ENCODE measurements at places on chromosomes 16 and 17.

DNA sequence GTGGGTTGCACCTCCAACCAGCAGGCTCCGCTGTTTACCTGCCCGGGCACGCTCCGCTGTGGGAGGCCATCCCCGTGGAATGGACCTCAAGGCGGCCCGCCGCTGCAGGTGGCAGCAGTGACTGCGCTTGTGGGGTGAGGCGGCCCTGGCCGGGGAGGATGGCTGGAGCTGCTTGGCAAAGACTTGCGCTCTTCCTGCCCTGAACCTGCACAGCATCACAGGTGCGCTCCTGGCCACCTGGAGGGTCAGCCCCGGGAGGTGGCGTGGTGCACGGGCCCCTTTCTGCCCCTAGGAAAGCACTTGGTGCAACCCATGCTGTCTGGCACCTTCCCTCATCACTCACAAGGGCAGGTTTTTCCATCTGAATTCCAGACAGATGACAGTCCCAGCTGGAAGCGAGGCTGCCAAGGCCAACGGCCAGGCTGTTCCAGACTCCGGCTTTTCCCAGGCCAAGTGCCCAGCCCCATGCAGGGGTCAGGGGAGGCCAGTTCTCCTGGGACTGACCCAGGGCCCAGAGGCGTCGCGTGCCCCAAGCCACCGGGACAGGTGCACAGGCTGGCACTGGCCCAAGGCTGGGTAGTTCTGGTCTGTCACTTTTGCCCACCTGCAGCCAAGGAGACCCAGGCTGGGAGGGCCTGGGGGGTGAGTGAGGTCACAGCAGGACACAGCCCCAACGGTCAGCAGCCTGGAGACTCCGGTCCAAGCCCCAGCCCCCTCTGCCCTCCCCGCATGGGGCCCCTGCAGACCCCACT is 13.3 kb downstream of the UTS2R start:
- no peak for DNase-seq

GRCh38 chr16:8108991-8109509 is 481.3 kb downstream of the TMEM114 start:
- DNase-seq, result no peak

DNA sequence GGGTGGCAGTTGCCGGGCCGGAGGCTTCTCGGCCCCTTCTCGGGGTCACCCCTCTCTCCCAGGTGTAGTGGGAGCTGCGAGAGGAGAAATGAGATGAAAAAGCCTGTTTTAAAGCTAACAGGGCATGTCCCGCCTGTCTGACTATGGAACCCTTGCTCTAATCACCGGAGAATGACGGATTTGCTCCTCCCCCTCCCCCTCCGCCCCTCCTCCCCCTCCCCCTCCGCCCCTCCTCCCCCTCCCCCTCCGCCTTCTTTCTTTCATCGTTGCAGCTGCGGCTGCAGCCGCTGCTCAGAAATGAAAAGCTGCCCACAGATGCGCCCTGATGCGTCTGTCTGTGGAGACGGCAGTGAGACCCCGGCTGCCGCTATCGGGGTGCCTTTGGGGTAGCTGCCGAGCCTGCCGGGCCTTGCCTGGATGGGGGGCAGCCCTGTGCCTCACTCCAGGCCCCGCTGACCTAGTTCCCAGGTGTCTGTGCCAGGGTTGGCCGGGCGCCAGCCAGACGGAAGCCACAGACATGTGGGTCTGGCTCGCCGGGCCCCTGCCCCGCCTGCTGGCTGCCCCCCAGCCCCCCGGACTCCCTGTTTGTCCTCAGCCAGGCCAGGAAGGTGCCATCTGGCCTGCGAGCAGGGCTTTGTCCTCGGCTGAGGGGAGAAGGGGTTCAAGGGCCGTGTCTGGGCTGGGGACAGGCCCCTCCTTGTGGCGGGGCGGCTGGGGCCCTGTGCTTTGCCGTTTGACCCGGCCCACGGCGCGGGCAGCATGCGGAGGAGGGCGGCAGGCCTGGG is 37.7 kb downstream of the GINS2 start:
- peak; percentile 56 for DNase-seq

DNA sequence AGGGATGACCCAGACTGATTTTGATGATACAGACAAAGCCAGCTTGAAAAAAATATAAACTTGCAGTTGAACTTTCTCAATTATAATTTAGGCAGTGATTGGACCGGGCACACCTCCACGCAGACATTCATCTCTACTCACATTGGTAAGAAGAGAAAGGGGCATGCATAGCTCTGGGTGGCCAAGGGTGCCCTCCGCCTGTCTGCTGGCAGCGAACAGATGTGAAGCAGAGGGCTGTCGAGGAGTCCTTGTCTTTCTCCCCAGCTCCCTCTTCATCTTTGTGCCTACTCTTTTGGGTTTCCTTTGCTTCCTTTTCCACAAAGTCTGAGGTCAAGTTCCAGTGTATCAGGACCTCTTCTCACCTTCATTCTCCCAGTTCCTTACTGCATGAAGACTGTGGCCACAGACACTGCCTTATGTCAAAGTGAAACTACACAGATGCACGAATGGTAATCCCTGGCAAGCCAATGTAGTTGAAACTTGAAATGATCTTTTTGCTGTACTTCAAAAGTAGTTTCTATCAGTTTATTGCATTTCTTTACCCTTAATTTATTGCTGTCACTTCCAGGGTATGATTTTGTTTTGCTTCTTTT is 343.7 kb upstream of the SOX9 start:
- no peak for DNase-seq

- peak; percentile 65 for DNase-seq
Observed at GRCh38 chr17:77489893-77490255, 349.1 kb downstream of the SEC14L1 start.

GRCh38 chr16:450385-450784 is 24.9 kb downstream of the RAB11FIP3 start:
- no peak for DNase-seq

DNA sequence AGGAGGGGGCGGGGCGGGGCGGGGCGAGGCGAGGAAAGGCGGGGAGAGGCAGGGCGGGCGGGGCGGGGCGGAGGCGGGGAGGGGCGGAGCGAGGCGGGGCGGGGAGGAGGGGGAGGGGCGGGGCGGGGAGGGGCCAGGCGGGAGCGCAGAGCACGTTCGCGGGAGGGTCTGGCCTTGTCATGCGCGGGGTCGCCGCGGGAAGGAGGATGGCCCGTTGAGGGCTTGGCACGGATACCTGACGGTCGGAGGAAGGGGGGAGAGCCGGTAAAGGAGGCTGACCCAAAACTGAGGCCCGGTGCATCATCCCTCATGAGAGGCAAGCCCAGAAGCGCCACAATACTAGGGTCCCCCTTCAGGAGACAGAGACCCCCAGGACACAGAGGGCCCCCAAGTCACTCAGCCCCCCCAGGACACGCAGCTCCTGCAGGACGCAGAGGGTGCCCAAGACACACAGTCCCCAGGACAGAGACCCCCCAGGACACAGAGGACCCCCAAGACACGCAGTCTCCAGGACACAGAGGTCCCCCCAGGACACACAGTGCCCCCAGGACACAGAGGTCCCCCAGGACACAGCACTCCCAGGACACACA is 593 bp upstream of the WDR45B start:
- no peak for DNase-seq

- DNase-seq, result no peak
Observed at GRCh38 chr17:82031885-82032627, 578 bp downstream of the RAC3 start.

DNA sequence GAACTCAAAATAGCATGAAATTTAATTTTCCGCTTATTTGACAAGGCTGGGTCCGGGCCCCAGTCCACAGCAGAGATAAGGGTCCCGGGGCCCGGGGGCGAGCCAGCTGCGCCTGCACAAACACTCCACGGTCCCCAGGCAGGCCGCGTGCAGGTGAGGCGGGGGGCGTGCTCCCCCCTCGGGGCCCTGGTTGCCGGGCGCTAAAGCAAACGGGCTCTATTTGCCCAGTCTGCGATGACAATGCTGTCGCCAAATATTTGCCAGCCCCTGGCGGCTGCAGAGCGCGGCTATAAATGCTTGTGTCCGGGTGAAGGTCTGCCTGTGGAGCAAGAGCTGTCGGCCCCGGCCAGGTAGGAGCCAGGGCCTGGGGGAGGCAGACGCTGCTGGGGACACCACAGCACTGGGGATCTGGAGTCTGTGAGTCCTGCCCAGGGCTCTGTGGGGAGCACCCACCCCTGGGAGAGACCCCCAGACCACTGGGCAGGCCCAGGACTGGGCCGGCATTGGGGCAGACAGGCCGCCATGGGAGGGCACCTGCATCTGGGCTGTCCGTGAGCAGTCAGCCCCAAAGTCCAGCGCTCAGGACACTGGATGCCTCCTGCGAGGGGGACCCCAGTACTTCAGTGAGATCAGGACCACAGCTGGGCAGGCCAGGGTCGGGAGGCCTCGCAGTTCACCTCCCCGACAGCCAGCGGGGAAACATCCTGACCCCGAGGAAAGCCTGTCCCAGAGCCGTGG is at the start of gene PERCC1:
Gene PERCC1 (plus strand): TSS at position 320 of the 738 bp plus-strand sequence. CDS start 1,516 bp downstream, outside the sequence.
- no peak for DNase-seq

DNA sequence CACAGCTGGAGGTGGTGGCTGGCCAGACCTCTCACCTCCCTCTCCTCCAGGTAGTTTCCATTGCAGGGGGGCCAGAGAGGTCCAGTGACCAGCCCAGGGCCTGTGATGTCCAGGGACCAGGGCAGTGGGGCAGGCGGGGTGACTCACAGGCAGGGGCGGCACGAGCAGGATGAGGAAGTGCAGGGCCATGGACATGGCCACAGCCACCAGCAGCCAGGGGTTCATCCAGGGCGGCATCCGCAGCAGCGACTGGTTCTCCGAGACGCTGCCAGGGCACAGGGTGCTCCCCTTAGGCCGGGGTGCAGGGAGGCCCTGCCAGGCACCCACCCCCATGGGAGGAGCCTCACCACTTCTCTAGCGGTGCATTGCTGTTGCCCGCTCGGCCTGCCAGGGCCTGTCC is 12.9 kb upstream of the P2RX1 start:
- no peak for DNase-seq

DNA sequence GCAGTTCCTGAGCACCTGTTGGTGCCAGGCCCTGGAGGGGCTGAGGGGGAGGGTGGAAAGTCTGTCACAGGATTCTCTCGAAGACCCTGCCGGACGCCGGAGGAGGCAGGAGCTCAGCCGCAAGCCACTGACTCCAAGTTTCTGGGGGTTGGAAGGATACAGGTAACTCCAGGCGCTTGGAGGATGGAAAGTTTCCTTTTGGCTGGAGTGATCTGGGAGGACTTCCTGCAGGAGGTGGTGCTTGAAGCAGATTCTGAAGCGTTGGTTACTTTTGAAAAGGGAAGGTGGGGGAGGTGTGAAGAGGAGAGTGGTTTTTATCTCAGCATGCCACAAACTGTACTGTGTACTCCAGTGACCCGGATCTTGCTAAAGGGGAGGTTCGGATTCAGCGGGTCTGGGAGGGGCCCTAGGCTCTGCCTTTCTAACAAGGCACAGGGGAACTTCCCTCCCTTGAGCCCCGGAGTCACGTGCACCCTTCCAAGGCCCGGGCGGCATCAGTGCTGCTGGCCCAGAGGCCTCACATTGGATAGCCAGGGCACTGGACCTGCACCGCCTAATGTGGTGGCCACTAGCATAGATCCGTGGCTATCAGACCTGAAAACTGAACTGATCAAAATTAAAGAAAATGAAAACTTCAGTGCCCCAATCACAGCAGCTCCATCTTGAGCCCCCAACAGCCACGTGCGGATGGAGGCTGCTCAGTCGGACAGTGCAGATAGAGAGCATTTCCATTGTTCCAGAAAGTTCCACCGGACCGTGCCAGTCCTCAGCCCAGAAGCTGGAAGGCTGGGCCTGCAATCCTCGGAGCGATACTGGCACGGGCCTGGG is 42.2 kb upstream of the GSE1 start:
- DNase-seq, result no peak

DNA sequence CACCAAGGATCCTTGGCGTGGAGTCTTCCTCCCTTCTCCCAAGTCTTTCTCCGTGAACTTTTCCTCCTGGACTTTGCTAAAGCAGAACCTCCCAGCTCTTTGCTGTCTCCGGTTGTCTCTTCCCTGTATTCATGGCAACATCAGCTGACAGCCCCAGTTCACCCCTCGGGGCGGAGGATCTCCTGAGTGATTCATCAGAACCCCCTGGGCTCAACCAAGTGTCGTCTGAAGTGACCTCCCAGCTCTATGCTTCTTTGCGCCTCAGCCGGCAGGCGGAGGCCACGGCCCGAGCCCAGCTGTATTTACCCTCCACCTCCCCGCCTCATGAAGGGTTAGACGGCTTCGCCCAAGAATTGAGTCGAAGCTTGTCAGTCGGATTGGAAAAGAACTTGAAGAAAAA is 943 bp downstream of the CNTROB start:
- DNase-seq, result no peak

DNA sequence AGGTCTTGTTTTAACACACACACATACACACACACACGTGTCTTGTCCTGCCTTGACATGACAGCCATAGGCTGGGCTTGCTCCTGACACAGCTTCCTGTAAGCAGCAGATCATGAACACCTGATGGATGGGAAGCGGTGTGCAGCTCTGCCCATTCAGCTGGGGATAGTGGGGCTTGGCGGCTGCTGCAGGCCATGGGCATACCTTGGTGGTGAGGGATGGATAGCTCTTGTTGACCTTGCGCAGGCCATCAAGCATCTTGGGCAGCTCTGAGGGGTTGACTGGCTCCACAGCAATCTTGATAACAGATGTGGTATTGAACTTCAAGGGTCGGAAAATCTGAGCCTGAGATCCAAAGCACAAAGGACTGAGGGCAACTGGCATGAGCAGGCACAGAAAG is 12.0 kb downstream of the HIGD1B start:
- no peak for DNase-seq

- DNase-seq, result no peak
Observed at GRCh38 chr16:82010649-82011048, 621 bp downstream of the SDR42E1 start.

DNA sequence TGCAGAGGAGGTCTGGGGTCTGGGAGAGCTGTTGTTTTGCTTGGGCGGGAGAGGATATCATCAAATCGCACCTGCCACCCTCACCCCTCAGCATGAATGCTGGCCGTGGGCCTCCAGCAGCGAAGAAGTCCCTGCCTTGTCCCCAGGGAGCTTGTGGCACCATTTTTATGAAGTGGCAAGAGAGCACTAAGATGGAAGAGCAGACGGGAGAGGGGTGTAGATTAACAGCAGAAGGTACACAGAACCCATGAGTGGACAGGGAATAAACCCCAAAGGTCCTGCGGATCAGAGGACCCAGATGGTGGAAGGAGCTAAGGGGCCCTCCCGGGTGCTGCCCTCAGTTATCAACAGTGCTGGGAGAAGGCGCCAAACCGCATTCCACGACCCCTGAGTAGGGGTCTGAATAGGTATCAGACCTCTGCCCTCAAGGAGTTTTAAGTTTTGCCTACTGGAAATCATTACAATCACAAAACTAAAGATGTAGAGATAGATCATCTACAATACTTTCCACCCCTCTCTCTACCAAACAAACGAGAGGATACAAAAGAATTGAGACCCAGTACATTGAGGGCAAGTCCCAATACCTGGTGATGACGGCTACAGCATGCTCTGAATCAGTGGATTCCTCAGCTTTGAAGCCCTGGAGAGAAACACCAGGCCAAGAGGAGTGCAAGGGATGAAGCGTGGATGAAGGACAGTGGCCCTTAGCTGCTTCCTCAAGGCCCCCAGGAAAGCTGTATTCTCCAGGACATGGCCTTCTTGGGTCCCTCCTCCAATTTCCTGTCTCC is 60.2 kb downstream of the CCDC182 start:
- DNase-seq, result no peak

DNA sequence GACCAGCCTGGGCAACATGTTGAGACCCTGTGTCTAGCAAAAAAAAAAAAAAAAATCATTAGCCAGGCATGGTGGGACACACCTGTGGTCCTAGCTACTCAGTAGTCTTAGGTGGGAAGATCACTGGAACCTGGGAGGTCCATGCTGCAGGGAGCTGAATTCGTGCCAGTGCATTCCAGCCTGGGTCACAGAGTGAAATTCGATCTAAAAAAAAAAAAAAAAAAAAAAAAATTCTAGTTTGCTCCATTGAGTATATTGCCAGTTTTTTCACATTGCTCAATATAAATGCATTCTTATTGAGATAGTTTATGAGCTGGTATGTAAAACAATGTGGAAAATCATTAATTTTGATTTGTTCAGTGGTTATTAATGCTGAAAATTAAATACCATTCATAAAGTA is 52.0 kb downstream of the ABHD15 start:
- no peak for DNase-seq
